GM06990 (cell line): ENCODE measurements at places on chromosomes 1 and 21.
A peak's percentile ranks its signal among the peaks of the same experiment; 100 is the strongest.

GRCh38 chr1:92834617-92835016 is 2.8 kb downstream of the RPL5 start:
- DNase-seq, result no peak

GRCh38 chr1:45221716-45222115 is 15.3 kb upstream of the ZSWIM5 start:
- DNase-seq, result no peak

- DNase-seq, result no peak
Measured at GRCh38 chr1:12555411-12556367, 62.3 kb downstream of the DHRS3 start.

DNA sequence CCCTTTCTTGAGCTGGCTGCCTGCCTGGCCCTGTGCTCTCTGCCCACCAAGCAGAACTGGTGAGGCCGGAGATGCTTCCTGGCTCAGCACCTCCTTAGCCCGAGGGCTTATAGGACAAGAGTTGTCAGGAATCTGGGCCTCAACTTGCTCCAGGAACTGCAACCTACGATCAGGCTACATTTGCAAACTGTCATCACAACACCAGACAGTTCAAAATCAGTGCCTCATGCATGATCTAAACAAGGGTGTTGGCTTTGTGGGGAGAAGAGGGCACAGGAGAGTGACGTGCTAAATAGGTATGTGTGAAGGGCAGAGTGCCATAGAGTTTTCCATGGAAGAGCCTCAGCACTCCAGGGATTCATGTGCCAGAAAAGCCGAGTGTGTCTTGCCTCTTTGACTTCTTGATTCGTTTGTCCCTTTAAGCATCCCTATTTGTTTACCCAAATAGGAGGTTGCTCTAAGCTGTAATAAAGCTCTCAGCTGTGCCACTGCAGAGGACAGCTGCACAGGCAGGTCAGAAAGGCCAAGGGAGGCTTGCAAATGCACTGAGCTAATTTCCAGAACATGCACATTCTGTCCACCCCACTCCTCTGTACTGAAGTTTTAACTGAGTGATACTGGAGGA is 30.2 kb upstream of the NEK2 start:
- no peak for DNase-seq

- DNase-seq, result no peak
Measured at GRCh38 chr1:161843156-161843555, 77.0 kb downstream of the ATF6 start.

- no peak for DNase-seq
Measured at GRCh38 chr1:12469990-12470389, 148.0 kb downstream of the DHRS3 start.

- no peak for DNase-seq
Measured at GRCh38 chr1:114181356-114181755, 27.7 kb upstream of the SYT6 start.

GRCh38 chr1:12778061-12778460 is 4.5 kb downstream of the PRAMEF12 start:
- no peak for DNase-seq

- no peak for DNase-seq
Measured at GRCh38 chr1:150144606-150145005, 5.1 kb upstream of the PLEKHO1 start.

- DNase-seq, result no peak
Measured at GRCh38 chr1:183282101-183282855, 96.2 kb downstream of the LAMC2 start.

DNA sequence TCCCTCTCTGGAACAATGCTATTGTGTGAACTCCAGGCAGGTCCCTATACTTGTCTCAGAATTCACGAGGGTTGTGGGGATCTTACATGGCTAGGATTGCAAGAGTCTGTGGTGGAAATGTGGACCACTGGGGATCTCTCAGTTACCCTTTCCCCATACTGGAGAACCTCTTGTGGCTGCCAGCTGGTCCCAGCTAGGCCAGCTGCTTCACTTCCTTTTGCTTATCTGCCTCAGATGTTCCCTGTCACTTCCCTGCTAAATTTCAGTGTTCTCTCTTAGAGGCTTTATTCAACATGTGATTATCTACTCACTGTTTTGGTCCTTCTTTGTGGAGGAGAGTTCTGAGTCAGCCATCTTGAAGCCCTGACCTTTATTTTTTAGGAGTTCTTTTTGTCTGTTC is 75.9 kb upstream of the SAMD13 start:
- no peak for DNase-seq

- DNase-seq, result no peak
Measured at GRCh38 chr1:27257155-27257554, 22.7 kb downstream of the WDTC1 start.

DNA sequence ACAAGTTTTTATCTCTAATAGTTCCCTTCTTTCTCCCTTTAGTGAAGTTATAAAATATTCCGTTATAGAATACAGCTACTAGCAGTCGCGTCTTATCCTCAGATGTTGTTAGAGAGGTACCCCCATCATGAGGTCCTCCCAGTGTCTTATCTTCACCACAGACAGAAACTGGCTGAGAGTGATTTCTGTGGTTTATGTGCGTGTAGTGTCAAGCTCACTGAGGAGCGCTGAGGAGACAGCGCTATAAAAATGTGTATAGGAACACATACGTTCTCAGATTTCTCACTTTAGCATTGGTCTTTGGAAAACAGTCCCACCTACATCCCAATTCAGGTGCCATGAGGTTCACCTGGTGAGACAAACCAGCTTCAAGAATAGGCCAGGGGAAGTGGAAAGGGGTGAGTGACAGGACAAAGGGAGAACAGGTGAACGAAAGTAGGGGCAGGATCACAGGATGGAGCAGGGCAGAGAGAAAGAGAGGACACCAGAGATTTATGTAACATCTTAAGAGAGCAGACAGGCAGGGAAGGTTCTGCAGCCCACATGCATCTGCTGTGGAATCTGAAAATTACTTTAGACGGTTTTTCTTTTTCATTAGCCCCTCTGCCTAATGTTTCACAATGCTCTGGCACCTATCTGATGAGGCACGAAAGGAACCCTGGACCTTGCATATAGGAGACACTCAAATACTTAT is 2.7 kb upstream of the PLEKHO1 start:
- no peak for DNase-seq

DNA sequence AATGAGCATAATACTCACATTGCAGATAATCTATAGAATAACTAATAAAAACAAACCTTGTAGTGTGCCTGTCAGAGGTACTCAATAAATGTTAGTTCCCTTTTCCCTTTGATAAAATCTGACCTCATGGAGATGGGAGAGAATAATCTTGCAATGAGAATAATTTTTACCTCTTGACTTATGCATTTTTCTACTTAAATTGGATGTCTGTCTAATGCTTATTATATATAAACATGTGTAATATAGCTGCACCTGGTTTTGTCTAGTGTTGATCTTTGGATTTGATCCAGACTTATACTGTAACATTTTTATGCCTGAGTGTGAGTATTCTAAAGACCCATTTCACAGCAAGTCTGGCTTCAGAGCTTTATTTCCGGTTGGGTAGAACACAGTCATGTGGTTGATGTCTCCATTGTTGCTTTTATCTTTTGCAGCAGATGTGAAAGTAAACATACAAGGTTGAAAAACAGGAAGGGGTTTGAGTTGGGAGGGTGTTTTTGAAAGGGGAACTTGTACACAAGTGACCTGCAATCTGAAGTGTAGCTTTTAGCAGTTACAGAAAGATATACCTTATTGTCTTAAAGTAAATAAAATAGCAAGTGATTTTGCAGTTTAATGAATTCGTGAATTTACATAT is 12.4 kb downstream of the EPB41 start:
- peak; percentile 71 for DNase-seq
